ENCODE measurements at places on chromosomes 2 and 18.

- DNase-seq = no peak
Measured at GRCh38 chr2:220220009-220220408, 592.6 kb downstream of the SLC4A3 start.

DNA sequence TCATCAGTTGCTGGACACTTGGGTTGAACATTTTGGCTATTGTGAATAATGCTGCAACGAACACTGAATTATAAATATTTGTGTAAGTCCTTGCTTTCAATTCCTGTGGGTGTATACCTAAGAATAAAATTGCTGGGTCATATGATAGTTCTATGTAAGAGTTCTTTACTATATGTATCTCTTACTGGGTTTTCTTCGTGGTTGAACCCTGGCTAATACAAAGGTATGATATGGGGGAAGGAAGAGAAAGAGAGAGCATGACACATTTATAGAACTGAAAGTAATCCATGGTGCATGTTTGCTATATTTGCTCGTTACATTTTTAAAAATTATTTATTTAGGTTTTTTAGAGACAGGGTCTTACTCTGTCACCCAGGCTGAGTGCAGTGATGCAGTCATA is 143.1 kb upstream of the GAREM1 start:
- DNase-seq = no peak

GRCh38 chr2:42663106-42663780 is 94.8 kb downstream of the MTA3 start:
- DNase-seq = peak; percentile 37

DNA sequence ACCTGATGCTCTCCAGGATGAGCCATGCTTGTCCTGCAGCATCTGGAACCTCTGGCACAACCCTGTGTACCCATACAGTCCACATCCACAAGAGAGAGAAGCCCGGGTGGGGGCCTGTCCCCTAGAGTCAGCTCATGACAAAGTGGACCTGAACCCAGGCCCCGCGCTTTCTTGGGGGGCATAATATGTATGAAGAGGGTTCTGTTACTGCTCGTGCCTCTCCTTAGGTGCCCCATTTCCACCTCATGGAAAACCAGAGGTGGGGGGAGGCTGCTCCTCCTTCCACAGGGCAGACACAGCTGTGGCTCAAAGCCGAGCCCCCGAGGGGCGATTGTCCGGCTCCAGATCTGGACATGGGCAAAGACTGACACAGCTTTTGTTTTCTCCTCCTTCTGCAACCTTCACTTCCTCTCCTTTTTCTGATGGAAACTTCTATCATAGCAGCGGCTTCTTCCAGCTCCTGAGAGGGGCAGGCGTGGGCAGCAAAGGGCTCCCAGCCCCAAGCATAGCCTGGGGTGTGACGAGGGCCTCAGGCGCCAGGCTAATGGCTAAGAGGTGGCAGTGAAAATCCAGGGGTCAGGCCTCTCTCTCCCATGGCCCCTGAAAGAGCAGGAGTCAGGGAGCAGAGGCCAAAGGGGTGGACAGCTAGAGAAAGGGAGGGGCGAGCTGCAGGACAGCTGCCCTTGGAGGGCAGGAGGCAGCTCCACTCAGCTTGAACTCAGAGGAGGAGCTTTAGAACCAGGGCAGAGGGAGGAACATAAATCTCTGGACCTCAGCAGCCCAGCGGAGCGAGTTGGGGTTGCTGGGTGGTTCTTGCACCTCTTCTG is 155.5 kb downstream of the ZFP36L2 start:
- DNase-seq = no peak

GRCh38 chr2:240240017-240240734 is 99.7 kb upstream of the OTOS start:
- no peak for DNase-seq

- no peak for DNase-seq
Measured at GRCh38 chr18:61738488-61738887, 154.3 kb downstream of the RNF152 start.

DNA sequence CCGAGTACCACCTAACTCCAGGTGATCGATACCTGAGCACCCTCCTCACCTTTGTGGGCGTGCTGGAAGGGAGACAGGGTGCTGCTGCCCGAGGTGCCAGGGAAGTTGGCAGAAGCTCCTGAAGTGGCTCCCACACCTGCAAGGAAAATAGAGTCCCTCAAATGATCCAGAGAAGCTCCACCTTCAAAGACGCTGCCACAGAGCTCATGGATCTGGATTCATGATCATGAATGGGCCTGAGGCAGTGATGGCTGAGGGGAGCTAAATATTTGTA is 76.5 kb downstream of the EDAR start:
- no peak for DNase-seq

GRCh38 chr18:6629635-6630140 is 99.8 kb upstream of the ARHGAP28 start:
- peak; percentile 55 for DNase-seq

DNA sequence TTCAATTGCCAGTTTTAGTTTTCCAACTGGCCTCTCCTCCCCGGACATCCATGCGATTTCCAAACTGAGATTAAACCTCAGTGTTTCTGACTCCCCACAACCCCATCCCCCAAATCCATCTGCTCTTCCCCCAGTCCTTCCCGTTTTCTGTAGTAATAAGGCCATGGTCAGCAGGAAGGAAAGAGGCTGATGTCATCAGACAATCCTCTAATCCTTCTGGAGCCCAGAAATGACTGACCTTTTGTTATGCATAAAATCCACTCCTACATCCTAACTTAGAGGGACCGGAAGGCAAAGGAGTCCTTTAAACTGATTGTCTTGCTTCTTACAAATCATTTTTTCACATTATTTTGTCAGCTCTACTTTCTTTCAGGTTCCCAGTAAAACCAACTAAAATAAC is 155.8 kb downstream of the INO80D start:
- no peak for DNase-seq

GRCh38 chr2:74772046-74772445 is 61.9 kb upstream of the HK2 start:
- DNase-seq = no peak

DNA sequence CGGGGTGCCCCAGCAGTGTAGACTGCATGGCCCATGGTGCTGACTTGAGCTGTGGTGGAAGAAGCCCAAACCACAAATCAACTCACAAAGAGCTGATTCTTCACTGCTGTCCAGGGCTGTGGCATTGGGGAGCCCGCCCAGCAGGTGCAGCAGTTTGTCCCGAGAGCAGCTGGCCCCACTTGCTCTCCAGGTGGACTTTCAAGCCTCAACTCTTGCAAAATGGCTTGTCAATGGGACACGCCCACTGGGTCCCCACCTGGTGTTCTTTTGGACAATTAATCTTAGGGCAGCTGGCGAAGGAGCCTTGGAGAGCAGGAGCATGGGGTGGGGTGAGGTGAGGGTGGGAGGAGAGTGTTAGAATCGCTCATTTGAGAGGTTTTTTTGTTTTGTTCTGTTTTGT is 117.9 kb downstream of the MYCN start:
- no peak for DNase-seq

DNA sequence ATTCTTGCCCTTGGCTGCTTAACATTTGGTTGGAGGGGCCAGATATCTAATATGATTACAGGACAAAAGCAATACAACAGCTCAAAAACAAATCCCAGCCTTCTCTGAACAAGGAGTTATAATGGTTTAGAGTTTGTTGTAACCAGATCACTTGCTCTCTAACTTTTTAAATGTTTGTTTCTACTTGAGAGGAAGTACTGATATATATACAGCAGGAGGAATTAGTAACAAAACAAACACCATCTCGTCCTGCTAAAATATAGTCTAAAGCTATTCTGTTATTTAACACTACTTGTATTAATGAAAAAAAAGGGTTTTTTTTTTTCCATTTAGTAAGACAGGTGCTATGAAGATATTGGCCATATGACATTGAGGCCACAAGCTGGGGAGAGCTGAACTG is 60.9 kb upstream of the TMEM17 start:
- DNase-seq = no peak

- DNase-seq = no peak
Measured at GRCh38 chr2:143480601-143481236, 351.5 kb downstream of the ARHGAP15 start.

DNA sequence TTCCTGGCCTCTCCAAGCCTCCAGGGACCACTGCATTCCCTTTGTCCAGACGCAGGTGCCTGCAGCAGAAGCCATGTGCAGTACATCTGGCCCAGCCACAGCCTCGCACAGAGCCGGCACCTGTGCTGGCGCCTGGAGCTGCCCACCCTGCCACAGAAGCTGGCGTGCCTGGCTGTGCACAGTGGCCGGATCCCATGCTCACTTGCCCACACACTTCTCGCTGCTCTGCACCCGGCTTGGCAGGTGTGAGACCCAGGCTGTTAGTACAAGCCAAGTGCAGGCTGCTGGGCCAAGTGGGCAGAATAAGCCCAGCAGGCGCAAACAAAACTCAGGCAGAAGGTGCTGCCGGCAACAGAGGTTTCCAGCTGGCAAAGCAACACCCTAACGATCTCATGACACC is 124.5 kb upstream of the CCDC150 start:
- DNase-seq = no peak

GRCh38 chr2:40957508-40957907 is 505.6 kb upstream of the SLC8A1 start:
- DNase-seq = no peak

DNA sequence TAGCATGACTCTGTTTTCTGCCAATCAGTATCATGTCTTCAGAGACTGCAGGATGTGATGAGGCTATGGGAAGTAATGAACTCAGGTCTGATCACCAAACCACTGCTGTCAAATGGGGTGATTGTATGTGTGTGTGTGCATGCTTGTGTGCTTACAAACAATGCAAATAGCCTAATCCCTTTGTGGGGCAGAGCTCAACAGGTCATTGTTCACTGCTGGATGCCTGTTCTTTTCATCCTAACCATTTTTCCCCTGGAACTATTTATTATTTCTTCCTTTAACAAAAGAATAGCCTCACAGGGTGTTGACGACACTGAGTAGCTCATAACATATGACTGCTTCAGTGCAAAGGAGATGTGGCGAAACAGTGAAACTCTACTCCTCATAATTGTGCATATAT is 55.9 kb downstream of the NXPH2 start:
- DNase-seq = no peak

DNA sequence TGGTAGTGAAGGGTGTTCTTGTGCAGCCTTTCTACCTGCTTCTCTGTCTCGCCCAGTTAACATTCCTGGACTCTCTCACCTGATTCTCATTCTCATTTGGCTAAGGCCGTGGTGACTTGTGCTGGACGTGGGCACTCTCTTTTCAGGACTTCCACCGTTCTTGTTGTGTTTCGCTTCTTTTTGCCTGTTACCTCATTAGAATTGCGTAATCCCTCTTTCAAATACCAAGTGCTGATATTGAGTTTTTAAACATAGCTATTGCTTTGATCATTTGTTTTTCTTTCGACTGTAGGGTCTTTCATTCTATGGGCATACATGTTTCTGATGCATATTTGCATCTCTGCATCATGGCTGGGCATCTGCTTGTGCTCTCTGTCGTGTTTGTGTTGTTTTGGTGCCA is 287.0 kb downstream of the ALPK2 start:
- no peak for DNase-seq

- DNase-seq = peak; percentile 4
Measured at GRCh38 chr2:198309673-198310280, 505.4 kb downstream of the PLCL1 start.

DNA sequence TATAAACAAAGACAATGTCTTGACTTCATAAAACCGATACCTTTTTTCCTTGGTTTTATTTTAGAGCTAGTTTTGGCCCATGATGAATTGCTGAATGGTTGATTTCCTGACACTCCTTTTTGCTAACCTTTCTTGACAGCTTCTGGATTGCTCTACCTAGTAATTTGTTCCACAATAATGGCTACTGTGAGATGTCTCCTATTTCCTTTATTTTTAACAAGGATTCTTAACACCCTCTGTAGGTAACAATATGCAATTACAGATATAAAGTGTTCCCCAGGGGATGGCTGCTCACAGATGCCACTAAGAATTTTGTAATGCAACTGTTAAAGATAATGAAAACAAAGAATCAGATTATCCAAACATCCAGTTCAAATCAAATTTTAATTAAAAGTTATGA is 100.8 kb upstream of the ATP5MC3 start:
- DNase-seq = peak; percentile 8

GRCh38 chr2:165112133-165112573 is 91.7 kb downstream of the SCN3A start:
- no peak for DNase-seq

DNA sequence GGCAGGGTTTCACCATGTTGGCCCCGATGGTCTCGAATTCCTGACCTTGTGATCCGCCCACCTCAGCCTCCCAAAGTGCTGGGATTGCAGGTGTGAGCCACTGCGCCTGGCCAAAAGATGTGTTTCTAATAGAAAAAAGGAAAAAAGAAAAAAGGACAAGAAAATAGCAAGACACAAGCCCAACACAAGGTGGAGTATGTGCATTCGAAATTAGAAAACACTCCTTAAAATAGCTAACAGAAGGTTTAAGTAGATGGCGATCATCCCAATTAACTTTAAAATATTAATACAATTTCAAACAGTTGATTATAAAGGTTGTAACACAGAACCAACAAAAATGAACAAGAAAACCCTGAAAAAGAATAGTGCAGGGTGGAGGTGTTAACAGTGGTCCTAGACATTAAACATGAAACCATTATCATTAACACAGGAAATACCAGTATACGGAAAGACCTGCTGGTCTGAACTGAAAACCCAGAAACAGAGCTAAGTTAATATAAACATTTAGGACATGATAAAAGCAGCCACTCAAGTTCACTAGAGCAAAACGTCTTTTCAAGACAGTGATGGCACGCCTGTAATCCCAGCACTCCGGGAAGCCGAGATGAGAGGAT is 57.9 kb downstream of the HDLBP start:
- DNase-seq = no peak

DNA sequence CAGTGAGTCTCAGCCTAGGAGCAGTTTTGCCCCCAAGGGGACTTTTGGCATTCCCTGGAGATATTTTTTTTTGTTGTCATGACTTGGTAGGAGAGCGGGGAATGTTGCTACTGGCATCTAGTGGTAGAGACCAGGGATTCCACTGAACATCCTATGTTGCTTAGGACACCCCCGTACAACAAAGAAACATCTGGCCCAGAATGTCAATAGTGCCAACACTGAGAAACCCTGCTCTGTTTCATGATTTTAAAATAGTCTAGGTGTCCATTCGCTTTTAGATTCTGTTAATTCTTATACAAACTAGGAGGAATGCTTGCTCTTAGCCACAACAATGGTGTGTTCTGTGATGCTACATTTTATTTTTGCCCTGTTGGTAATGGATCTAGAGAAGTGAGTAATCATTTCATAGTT is 225.8 kb upstream of the SIX3 start:
- peak; percentile 16 for DNase-seq

GRCh38 chr2:99631700-99632099 is 141.9 kb upstream of the REV1 start:
- DNase-seq = no peak

Measured in skeletal muscle cell (primary cell).